ENCODE measurements at places on chromosomes 7 and 10.
A peak's percentile ranks its signal among the peaks of the same experiment; 100 is the strongest.

DNA sequence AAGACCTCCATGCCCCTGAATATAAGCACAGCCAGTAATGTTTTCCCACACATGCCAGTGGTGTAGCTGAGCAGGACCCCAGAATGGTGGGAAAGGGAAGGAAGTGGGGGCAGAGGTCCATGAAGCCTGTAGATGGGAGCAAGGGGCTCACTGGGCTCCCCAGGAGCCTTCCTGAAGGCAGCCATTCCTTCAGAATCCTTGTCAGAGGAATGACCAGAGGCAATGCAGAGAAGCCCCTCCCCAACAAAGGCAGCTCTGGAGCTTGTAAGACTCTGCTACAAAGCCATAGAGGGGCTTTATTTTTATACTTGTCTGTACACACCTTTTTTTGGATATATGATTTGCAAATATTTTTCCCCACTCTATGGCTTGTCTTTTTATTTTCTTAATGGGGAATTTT lies 165.0 kb upstream of the TCF7L2 start:
- H3K4me1 ChIP-seq: no peaks in the 10 kb centered on the region
- no peaks in the 10 kb centered on the region for H3K36me3 ChIP-seq
- no peak for DNase-seq
- H3K27ac ChIP-seq: no peak overlapping the region

DNA sequence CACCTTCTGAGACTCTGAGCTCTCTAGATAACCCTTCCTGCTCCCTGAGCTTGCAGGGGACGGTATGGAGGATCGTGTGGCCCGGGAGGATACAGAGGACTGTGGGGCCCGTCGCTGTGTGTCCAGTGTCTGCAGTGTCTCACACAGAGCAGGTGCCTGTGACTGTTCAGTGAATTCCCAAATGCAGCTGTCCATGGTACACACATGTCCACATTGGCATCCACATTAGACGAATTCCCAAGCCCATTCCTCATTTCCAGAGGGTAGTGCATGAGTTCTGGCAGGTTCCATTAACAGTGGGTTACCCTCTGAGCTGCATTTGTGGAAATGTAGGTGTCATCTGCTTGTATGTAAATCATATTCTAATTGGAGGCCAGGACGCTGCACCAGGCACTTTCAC lies 39.5 kb downstream of the WDFY4 start:
- no peaks in the 10 kb centered on the region for H3K27me3 ChIP-seq
- no peak for DNase-seq
- H3K36me3 ChIP-seq: no peaks in the 10 kb centered on the region
- no peak overlapping the region for H3K4me3 ChIP-seq

GRCh38 chr10:45581216-45581549 lies 91.4 kb downstream of the ZFAND4 start:
- H3K4me1 ChIP-seq: no peaks in the 10 kb centered on the region
- DNase-seq: no peak
- H3K36me3 ChIP-seq: no peaks in the 10 kb centered on the region
- H3K27ac ChIP-seq: no peak overlapping the region
- H3K4me3 ChIP-seq: no peak overlapping the region

GRCh38 chr10:35875016-35875676 lies 233.1 kb upstream of the FZD8 start:
- H3K27ac ChIP-seq: no peak overlapping the region
- H3K4me1 ChIP-seq: peaks cover 2% of the 10 kb centered on the region
- H3K27me3 ChIP-seq: peaks cover 2% of the 10 kb centered on the region
- H3K4me3 ChIP-seq: no peak overlapping the region
- DNase-seq: no peak
- H3K36me3 ChIP-seq: no peaks in the 10 kb centered on the region

DNA sequence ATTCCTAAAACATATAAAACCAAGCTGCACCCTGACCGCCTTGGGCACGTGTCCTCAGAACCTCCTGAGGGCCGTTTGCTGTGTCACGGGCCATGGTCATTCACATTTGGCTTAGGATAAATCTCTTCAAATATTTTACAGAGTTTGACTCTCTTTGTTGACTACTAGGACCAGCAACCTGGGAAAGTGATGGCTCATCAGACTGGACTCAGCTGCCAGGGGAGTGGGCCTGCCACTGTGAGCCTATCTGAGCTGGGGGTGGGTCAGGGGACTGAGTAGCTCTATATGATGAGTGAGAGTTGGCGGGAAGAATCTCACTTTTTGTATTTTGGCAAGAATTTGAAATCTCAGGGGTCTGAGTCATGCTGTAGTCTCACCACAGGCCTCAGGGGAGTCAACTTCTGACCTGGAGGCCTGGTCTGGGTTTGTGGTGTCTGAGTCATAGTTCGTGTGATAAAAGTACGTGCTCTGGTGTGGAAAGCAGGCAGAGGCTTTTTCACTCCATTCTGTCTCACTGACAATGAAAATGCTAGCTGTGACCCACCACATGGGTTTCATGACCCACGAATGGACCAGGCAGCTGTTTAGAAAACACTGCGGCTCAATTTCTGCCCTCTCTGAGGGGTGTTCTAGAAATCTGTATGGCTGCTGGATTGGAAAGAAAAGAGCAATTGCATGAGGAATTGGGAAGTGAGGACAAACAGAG lies 4.2 kb upstream of the UPP1 start:
- H3K27me3 ChIP-seq: no peaks in the 10 kb centered on the region
- DNase-seq: no peak
- no peak overlapping the region for H3K27ac ChIP-seq
- H3K36me3 ChIP-seq: no peaks in the 10 kb centered on the region
- H3K4me3 ChIP-seq: no peak overlapping the region

- H3K4me3 ChIP-seq: no peak overlapping the region
- H3K27me3 ChIP-seq: no peaks in the 10 kb centered on the region
- H3K4me1 ChIP-seq: no peaks in the 10 kb centered on the region
- no peak overlapping the region for H3K27ac ChIP-seq
Observed at GRCh38 chr10:10270126-10271050, 747.3 kb upstream of the CELF2 start.

GRCh38 chr10:58041901-58042300 lies 225.8 kb downstream of the IPMK start:
- no peaks in the 10 kb centered on the region for H3K36me3 ChIP-seq
- H3K4me1 ChIP-seq: no peaks in the 10 kb centered on the region
- H3K4me3 ChIP-seq: no peak overlapping the region
- no peak overlapping the region for H3K27ac ChIP-seq
- no peak for DNase-seq

- no peaks in the 10 kb centered on the region for H3K27me3 ChIP-seq
- no peak overlapping the region for H3K27ac ChIP-seq
- no peaks in the 10 kb centered on the region for H3K36me3 ChIP-seq
- DNase-seq: no peak
- H3K4me3 ChIP-seq: no peak overlapping the region
Observed at GRCh38 chr10:95438781-95439180, 122.4 kb downstream of the SORBS1 start.

GRCh38 chr10:102870221-102870620 lies 951 bp downstream of the AS3MT start:
- no peaks in the 10 kb centered on the region for H3K36me3 ChIP-seq
- H3K4me3 ChIP-seq: peak overlapping the region; percentile 49
- no peaks in the 10 kb centered on the region for H3K27me3 ChIP-seq
- H3K4me1 ChIP-seq: 0 out of 2 replicates have a peak, but pooled peaks cover 2% of the 10 kb centered on the region

DNA sequence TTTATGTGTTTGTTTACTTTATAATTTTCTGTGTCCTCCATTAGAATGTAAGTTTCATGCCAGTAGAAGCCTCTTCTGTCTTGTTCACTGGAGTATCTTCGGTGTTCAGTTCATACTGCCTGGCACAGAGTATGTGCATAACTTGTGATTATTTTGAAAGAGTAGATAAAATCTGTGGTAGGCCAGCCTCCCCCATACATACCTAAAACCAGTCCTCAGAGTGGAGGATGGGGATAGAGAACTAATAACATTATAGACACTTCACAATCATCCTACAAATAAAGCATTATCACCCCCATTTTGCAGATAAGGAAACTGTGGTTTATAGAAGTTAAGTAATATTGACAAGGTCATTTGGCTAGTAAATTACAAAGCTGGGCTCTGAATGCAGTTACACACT lies 28.0 kb downstream of the VIM start:
- 0 out of 2 replicates have a peak, but pooled peaks cover 2% of the 10 kb centered on the region for H3K27me3 ChIP-seq
- no peaks in the 10 kb centered on the region for H3K4me1 ChIP-seq
- H3K4me3 ChIP-seq: no peak overlapping the region
- H3K27ac ChIP-seq: no peak overlapping the region
- no peak for DNase-seq
- no peaks in the 10 kb centered on the region for H3K36me3 ChIP-seq

DNA sequence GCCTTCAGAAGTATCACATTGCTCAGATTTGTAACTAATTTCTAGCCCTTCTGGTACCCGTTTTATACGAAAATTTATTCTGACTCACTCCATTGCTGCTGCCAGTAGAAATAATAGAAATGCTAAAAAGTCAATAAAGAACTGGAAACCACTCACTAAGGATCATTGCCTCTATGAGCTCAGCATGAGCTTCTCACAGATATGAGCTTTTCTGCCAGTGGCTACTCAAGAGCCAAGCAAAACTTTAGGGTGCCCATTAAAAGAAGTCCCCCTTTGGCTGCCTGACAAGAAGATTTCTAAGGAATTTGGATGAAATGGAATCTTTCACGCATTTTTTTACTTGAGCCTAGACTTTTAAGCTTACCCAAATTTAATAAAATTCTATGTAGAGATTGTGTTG lies 52.5 kb downstream of the GPR37 start:
- DNase-seq: no peak
- no peak overlapping the region for H3K4me3 ChIP-seq
- H3K4me1 ChIP-seq: no peaks in the 10 kb centered on the region
- no peaks in the 10 kb centered on the region for H3K36me3 ChIP-seq
- H3K27me3 ChIP-seq: no peaks in the 10 kb centered on the region

DNA sequence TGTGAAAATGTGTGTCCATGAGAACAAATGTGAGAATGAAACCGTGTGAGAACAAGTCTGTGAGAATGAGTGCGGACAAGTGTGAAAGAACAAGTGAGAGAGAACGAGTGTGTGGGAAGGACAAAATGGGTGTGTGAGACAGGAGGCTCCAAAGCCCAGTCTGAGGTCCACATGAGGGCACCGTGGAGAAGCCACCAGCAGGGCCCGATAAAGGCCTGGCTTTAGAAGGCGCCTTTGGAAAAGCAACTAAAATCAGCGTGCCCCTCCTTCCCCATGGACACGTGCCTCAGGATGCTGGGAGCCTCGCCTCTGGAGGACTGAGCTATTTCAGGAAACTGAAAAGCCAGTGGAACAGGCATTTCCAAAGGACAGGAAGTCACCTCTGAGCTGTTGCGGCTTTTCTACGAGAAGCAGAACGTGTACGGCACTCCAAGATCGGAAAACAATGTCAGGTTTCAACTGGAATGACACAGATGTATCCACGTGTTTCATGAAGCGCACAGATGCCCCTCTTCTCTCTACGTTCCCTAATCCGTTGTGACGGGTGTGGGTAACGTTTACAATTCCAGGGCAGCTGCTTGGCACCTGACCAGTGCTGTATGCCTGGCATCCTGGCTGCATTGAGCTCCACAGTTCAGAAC lies 46.4 kb downstream of the ESYT2 start:
- H3K27me3 ChIP-seq: no peaks in the 10 kb centered on the region
- no peaks in the 10 kb centered on the region for H3K4me1 ChIP-seq
- no peak for DNase-seq
- peaks cover 17% of the 10 kb centered on the region for H3K36me3 ChIP-seq

DNA sequence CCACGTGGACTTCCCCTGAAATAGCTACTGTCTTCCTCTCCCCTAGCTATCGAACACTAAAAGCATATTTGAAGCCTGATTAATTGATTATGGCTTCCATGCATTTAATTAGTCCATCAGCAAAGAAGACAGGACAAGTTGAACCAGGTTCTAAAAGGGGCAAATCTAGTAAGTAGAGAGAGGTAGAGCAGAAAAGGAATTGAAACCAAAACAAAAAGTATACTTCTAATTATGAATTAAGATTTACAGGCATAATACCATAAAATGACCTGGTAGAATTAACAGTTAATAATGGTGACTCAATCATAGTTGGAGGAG lies 393 bp upstream of the DNAJC1 start:
- no peak overlapping the region for H3K27ac ChIP-seq
- DNase-seq: no peak
- no peaks in the 10 kb centered on the region for H3K27me3 ChIP-seq
- no peaks in the 10 kb centered on the region for H3K36me3 ChIP-seq

DNA sequence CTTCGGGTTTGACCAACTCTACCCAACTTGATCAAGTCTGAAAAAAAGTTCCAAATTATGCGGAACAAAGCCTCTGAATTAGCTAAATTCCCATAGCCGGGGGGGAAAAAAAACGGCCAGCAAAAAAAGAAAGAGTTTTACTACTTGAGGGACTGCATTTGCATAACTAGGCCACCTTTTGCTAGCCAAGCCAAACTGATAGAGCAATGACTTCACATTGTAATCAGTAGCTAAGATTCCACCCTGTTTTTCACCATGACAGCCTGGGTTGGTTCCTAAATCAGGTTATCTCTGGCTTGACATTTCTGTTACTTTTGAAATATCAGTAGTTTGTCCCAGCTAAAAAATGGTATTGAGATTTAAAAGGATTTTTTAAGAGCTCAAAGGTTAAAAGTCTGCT lies 31.4 kb upstream of the CREB3L2 start:
- no peaks in the 10 kb centered on the region for H3K36me3 ChIP-seq
- no peak for DNase-seq
- H3K27ac ChIP-seq: no peak overlapping the region
- H3K27me3 ChIP-seq: no peaks in the 10 kb centered on the region
- H3K4me1 ChIP-seq: 0 out of 2 replicates have a peak, but pooled peaks cover 1% of the 10 kb centered on the region

- H3K27me3 ChIP-seq: no peaks in the 10 kb centered on the region
- no peaks in the 10 kb centered on the region for H3K4me1 ChIP-seq
- no peak for DNase-seq
- H3K36me3 ChIP-seq: no peaks in the 10 kb centered on the region
- H3K27ac ChIP-seq: no peak overlapping the region
- H3K4me3 ChIP-seq: no peak overlapping the region
Observed at GRCh38 chr7:19224951-19225350, 79.7 kb upstream of the FERD3L start.

GRCh38 chr7:5629941-5630340 lies 151.5 kb downstream of the RNF216 start:
- no peak overlapping the region for H3K4me3 ChIP-seq
- H3K27ac ChIP-seq: no peak overlapping the region
- H3K27me3 ChIP-seq: no peaks in the 10 kb centered on the region
- H3K4me1 ChIP-seq: peaks cover 7% of the 10 kb centered on the region
- DNase-seq: no peak

DNA sequence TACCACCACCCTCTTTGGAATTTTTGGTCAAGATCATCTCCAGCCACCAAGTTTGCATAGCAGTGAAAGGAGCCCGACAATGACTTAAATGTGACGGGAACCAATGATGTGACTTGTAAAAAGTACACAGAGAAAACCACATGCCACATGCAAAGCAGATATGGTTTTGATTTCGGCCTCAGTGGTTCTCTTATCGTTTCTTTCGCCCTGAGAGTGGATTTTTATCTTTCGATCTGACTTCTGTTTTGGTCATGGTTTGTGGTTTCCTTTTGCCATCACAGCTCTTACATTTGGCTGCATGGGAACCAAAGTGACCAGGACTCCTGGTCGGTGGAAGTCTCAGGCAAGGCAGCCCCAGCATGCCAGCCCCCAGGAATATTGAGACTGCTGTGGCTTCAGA lies 31.5 kb downstream of the TCF7L2 start:
- DNase-seq: no peak
- no peaks in the 10 kb centered on the region for H3K36me3 ChIP-seq
- H3K27ac ChIP-seq: no peak overlapping the region
- no peak overlapping the region for H3K4me3 ChIP-seq
- peaks cover 6% of the 10 kb centered on the region for H3K4me1 ChIP-seq
- H3K27me3 ChIP-seq: no peaks in the 10 kb centered on the region

Data from iPS DF 6.9 (cell line).